Activated naive CD4-positive, alpha-beta T cell treated with anti-CD3 and anti-CD28 coated beads, Interleukin-2, amount 10 ng/mL, durations not matched to agents 7 days and 5 days (primary cell): ENCODE measurements at places on chromosomes 2 and 18.
A peak's percentile ranks its signal among the peaks of the same experiment; 100 is the strongest.

DNA sequence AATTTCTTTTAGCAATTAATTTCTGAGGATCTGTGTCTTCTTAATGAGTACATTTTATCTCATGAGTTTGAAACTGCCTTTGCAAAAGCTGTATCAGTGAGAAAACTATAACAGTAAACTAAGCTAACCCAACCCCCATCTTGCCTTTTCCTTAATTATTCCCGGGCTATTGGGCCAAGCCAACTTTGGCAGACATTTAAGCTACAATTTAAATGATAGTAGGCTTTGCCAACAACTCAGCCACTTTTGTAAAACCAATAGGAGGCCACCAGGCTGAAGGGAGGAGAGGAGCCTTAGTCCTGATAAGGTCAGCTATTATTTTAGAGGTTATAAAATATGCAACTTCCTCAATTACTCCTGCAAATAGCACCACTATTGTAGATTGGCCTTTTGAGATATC lies 218.0 kb upstream of the KCNJ3 start:
- no peak overlapping the region for H3K4me3 ChIP-seq
- DNase-seq = no peak
- H3K36me3 ChIP-seq = no peaks in the 10 kb centered on the region
- no peaks in the 10 kb centered on the region for H3K4me1 ChIP-seq

DNA sequence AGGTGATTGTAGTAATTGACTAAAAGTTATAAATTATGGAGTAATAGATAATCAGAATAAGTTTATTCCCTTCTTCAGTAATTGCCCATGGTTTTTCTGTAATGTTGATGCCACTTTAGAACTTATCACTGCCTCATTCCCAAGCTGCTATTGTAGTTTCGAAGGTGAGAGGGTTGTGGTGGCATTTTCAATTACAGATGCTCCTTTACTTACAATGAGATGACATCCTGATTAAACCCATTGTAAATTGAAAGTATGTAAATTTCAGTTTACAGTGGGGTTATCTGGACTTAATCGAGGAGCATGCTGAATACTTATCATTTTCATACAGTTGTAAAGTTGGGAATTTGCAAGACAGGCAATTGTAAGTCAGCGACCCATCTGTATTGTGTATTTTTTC lies 2.9 kb downstream of the NDUFV2 start:
- H3K4me3 ChIP-seq = peak overlapping the region; percentile 85
- DNase-seq = no peak
- H3K27ac ChIP-seq = peak overlapping the region; percentile 94
- peaks cover 59% of the 10 kb centered on the region for H3K36me3 ChIP-seq
- peaks cover 74% of the 10 kb centered on the region for H3K4me1 ChIP-seq
- H3K27me3 ChIP-seq = no peaks in the 10 kb centered on the region

GRCh38 chr2:58156780-58157179 lies 84.3 kb downstream of the FANCL start:
- no peaks in the 10 kb centered on the region for H3K27me3 ChIP-seq
- no peak overlapping the region for H3K27ac ChIP-seq
- H3K4me3 ChIP-seq = no peak overlapping the region
- DNase-seq = no peak
- H3K36me3 ChIP-seq = peaks cover 44% of the 10 kb centered on the region

DNA sequence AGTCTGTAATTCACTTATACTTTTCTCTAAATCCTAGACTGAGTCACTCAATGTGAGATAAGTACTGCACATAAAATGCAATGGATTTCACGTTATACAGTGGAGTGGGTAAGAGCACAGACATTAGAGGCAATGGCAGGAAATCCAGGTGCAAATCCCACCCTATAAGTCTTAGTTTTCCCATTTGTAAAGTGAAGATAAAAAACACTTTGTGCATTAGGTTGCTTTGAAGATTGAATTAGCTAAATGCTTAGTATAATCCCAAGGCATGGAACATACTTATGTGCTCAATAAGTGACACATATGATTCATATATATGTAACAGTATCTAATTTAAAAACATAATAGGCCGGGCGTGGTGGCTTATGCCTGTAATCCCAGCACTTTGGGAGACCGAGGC lies 10.5 kb downstream of the ACTG2 start:
- H3K4me1 ChIP-seq = peaks cover 11% of the 10 kb centered on the region
- H3K4me3 ChIP-seq = no peak overlapping the region
- DNase-seq = no peak
- peaks cover 22% of the 10 kb centered on the region for H3K27me3 ChIP-seq
- H3K27ac ChIP-seq = no peak overlapping the region
- H3K36me3 ChIP-seq = no peaks in the 10 kb centered on the region

GRCh38 chr2:235588750-235589149 lies 94.9 kb downstream of the AGAP1 start:
- H3K4me1 ChIP-seq = no peaks in the 10 kb centered on the region
- H3K36me3 ChIP-seq = no peaks in the 10 kb centered on the region
- no peak overlapping the region for H3K27ac ChIP-seq
- DNase-seq = no peak

DNA sequence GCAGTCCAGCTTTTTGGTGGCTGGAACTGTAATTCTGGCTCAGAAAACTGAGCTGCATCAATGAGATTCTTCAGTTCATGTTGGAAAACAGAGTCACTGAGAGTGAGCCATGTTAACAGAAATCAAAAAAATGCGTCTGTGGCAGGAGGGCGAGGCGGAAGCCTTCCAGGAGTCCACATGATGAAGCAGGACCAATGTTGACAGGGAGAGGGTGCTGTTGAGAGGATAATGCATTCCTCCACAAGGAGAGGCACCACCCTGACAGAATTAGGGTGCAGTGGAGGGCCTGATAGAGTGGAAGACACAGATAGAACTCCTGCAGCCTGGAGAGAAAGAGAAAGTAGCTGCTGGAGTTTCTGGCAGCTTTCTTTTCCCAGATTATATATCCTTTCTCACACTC lies 111.5 kb downstream of the MGAT5 start:
- H3K36me3 ChIP-seq = peaks cover 35% of the 10 kb centered on the region
- peaks cover 18% of the 10 kb centered on the region for H3K4me1 ChIP-seq
- no peaks in the 10 kb centered on the region for H3K27me3 ChIP-seq
- H3K4me3 ChIP-seq = no peak overlapping the region
- DNase-seq = no peak

DNA sequence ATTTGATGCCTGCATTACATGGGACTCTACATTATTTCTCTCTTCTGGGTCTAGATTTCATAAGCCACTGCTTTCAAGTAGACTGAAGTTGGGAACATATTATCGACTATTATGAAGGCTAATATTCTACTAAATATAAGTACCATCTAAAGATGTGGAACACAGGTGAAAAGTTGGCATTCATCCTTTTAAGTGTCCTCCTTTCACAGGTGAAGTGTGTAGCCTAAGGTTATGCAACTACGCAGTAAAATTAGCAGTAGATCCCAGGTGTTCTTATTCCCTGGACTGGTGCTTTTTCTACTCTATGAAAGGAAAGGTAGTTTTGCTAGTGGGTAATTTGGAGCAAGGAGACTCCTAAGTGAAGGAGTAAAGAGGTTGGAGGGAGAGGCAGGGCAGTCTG lies 88.2 kb upstream of the DPP10 start:
- no peak overlapping the region for H3K4me3 ChIP-seq
- H3K4me1 ChIP-seq = no peaks in the 10 kb centered on the region
- no peak overlapping the region for H3K27ac ChIP-seq
- no peak for DNase-seq

GRCh38 chr2:23615216-23616020 lies 230.4 kb downstream of the KLHL29 start:
- no peak for DNase-seq
- H3K36me3 ChIP-seq = no peaks in the 10 kb centered on the region
- H3K4me3 ChIP-seq = no peak overlapping the region
- peaks cover 19% of the 10 kb centered on the region for H3K27me3 ChIP-seq

DNA sequence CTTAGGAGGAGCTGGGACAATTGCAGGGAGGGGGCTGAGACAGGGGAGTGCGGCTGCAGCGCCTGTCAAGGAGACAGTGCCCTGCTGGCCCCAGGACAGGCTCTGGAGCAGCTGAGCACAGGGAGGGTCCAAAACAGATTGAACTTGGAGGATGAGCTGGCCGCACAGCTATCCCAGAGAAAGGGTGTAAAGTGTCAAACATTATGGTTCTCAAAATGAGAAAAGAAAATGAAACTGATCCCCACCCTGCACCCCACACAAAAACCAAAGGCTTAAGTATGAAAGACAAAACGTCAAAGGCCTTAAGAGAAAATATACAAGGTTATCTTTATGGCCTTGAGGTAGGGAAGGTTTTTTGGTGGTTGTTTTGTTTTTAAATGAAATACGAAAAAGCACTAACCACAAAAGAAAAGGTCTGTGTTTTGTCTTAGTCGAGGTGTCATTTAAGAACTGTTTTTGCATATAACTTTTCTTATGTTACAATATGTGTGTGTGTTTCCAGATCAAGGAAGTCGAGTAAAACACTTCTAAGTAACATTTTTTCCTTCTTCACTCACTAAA lies 111.8 kb downstream of the HDAC4 start:
- peaks cover 3% of the 10 kb centered on the region for H3K27me3 ChIP-seq
- peak overlapping the region; percentile 100 for H3K27ac ChIP-seq
- DNase-seq = peak; percentile 69
- peak overlapping the region; percentile 68 for H3K4me3 ChIP-seq
- H3K4me1 ChIP-seq = peaks cover 94% of the 10 kb centered on the region

DNA sequence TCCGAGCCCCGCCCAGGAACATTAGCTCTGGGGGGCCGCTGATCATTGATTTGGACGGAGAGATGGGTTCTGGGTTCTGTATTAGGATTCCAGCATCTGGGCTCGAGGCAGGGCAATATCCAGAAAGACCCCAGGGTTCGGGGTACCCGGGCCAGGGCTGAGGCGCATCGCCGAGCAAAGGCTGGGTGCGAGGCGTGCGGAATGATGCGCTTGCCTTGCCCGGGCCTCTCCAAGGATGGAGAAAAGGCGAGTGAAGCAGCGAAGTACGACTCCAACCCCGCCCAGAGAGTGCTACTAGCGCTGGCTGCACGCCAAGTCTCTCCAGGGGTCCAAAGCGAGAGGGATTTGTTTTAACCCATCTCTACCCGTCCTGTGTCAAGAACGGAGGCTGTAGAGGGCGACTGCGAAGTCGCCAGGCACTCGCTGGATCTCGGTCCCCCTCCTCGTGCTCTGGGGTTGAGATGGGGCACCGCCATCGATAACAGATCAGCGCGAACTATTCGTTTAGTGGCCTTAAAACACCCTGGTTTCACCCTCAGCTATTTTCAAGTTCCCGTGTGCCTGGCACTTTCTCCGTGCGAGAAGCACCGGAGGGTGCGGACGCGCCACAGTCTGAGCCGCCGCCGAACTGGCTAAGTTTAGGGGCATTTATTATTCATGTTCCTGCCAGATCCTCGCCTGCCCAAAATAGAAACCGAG lies 1.9 kb downstream of the ADCYAP1 start:
- peak overlapping the region; percentile 7 for H3K27ac ChIP-seq
- H3K36me3 ChIP-seq = peaks cover 2% of the 10 kb centered on the region
- H3K4me1 ChIP-seq = peaks cover 16% of the 10 kb centered on the region
- H3K27me3 ChIP-seq = peaks cover 95% of the 10 kb centered on the region

DNA sequence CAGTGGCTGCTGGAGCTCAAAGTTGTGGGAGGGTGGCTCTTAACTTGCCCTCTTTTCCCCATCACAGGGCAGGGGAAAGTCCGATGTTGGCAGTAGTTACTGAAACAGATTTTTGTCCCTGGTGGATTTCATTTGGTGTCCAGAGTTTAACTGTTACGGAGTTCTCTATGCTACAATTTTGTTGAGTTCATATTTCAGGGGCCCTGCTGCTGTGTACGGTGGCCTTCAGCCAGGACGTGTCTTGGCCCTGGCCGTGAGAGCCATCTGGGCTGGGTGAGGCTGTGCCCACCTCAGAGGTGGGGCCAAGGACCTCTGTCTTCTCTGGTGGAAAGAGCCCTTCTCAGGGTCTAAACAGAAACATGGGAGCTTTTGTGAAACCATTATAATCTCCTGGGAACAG lies 67.4 kb downstream of the SH3YL1 start:
- no peak overlapping the region for H3K27ac ChIP-seq
- H3K4me3 ChIP-seq = no peak overlapping the region
- no peaks in the 10 kb centered on the region for H3K36me3 ChIP-seq
- H3K4me1 ChIP-seq = no peaks in the 10 kb centered on the region

DNA sequence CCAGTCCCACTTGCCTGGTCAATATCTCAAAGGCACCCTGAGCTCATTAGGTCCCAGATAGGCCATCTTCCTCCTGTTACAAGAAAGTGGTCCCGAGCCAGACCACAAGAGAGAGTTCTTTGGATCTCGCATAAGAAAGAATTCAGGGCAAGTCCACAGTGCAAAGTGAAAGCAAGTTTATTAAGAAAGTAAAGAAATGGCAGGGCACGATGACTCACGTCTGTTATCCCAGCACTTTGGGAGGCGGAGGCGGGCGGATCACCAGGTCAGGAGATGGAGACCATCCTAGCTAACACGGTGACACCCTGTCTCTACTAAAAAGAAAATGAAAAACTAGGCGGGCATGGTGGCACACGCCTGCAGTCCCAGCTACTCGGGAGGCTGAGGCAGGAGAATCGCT lies 10.8 kb upstream of the SMAD7 start:
- H3K36me3 ChIP-seq = no peaks in the 10 kb centered on the region
- DNase-seq = no peak
- H3K27ac ChIP-seq = no peak overlapping the region
- H3K27me3 ChIP-seq = peaks cover 65% of the 10 kb centered on the region

DNA sequence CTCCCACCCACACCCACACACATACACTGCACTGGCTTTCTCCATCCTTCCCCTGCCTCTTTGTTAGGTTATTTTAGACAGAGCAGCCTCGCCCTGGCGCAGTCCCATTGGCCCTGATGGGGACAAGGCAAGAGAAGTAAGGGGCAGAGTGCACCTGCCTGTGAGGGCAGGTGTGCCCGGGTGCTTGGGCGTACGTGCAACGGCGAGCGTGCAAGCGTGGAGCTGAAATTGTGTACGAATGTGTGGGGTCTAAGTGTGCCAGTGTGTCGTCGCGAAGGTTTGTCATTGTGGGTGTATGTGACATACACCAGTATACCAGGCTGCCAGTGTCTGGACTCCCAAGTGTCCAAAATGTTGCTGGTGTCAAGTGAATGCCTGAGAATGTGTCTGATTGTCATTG lies 544 bp downstream of the LRATD1 start:
- H3K27ac ChIP-seq = no peak overlapping the region
- DNase-seq = no peak
- H3K27me3 ChIP-seq = peaks cover 53% of the 10 kb centered on the region

DNA sequence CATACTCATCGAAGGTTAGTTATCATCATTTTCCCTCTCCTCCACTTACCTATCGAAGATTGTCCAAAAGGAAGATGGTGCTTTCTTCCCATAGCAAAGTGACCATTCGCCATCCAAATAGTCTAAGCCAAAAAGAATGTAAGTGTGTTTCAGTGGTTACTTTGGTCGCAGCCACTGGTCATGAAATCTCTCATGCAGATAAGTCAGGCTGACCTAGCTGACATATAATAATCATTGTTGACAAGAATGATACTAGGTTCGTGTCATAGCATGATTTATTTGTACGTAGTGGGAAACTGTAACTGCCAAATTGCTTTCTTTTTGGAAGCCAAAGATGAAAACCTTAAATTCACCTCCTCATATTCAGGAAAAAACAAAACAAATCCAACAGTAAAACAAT lies 89.6 kb upstream of the PMAIP1 start:
- H3K27ac ChIP-seq = no peak overlapping the region
- H3K27me3 ChIP-seq = peaks cover 22% of the 10 kb centered on the region
- no peak overlapping the region for H3K4me3 ChIP-seq
- no peaks in the 10 kb centered on the region for H3K36me3 ChIP-seq
